ENCODE measurements at places on chromosomes 6 and 20.
A peak's percentile ranks its signal among the peaks of the same experiment; 100 is the strongest.

DNA sequence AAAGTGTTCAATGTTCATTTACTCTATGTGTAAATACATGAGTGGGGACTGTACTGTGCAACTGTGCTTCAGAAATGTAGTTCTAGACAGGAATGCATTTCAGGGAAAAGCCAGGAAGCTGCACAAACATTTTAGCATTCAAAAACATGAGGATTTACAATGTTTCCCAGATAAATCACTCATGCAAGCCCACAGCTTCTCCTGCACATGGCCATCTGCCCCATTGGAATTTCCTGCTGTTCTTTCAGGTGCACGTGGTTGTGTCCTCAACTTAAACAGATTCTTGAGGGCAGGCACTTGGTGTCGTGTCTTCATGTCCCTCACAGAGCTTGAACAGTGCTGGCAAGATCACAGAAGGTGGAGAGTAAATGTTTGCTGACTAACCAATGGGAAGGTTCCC, 101.5 kb downstream of the UNC5CL start:
- no peak for DNase-seq

- no peak for DNase-seq
Observed at GRCh38 chr6:118444796-118445195, 103.3 kb upstream of the PLN start.

- DNase-seq, result no peak
Observed at GRCh38 chr6:157530126-157530525, 149.1 kb downstream of the ZDHHC14 start.

DNA sequence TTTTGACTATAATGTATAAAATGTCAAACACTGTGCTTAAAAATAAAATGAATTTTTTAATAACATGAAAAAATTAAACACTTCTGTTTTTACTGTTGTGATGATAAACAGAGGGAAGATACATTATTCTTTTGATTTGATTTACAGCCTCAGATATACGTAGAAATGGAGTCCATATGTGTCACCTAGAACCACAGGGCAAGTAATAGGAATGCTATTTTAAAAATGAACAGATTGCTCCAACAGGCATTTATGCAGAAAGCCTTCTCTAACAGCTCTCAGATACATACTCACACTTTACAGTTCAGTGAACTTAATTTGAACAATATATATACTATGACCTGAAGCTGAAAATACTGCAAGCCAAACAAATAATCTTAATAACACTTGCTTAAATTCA, 1551.0 kb downstream of the GRIK2 start:
- peak; percentile 7 for DNase-seq

DNA sequence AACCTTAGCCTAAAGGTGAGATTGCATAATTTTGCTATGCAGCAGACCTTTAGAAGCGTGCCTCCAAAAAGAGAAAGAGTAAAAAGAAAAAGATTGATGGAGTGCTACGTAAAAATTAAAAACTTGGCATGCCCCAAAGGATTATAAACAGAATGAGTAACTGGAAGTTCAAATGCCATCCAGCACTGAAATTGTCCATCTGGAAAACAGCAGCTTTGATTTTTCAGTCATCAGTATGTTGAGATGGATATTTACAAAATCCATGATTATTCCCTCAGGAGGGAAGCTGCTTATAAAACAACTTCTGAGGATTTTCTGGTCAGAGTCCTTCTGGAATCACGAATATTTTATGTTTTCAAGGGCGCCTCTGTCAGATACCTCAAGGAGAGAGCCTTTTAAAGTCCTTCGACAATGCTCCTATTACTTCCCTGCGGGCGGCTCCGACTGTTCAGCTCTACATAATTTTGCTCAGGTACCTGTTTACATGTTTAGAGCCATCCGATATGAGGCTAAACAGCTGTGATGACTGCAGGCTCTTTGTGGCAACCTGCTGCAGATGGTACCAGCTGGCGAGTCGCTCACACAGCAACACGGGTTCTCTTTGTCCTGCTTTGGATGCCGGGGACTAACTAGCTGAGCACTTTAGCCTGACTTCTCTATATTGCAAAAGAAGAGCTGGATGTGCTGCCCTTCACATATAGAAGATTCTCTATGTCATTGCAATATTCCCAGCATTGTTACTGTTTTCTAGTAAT, 83.3 kb downstream of the RCAN2 start:
- no peak for DNase-seq

DNA sequence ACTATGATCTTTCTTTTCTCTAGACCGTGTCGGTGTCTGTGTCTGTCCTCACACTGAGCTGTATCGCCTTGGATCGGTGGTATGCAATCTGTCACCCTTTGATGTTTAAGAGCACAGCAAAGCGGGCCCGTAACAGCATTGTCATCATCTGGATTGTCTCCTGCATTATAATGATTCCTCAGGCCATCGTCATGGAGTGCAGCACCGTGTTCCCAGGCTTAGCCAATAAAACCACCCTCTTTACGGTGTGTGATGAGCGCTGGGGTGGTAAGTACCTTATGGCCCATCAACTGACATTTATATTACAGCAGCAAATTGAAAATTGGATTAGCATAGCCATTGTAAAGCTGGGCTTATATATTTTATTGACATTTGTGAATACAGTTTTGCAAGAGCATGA, 72.2 kb upstream of the GFRAL start:
- DNase-seq, result no peak

- DNase-seq, result no peak
Observed at GRCh38 chr6:167951781-167952511, 45.5 kb upstream of the KIF25 start.

DNA sequence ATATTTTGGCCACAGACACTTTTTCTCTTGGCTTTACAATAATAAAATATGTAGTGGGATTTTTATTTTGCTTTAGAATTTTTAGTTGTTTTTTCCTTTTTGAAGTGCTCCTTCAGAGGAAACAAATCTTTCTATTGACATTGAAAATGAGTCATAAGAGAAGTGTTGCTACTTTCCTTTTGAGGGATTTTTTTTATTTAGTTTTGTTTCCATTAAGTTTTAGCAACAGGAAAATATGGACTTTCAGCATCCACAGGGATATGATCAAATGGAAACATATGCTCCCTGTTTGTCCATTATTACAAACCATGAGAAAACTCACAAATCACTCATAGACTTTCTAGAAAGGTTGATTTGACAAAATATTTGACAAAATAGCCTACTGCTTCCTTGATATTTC, 65.3 kb upstream of the BMP2 start:
- no peak for DNase-seq

- peak; percentile 68 for DNase-seq
Observed at GRCh38 chr6:107114213-107114925, 946 bp downstream of the BEND3 start.

DNA sequence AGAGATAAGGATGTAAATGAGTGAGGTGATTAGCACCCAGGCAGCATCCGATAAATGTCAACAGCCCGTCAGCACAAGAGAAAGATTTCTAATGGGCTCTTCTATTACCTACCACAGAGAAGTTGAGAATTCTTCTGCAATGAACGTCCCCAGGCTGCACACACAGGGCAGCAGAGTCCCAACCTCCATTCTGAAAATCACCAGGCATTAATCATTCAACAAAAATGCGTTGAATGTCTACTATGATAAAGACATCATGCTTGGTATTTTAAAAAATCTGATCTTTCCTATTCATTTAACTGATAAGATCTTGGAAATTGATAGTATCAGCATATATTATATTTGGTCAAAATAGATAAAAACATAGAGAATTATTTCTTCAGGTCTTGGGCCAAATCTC, 59.5 kb upstream of the VGLL2 start:
- no peak for DNase-seq

- DNase-seq, result no peak
Observed at GRCh38 chr20:63255931-63256704, 1.9 kb upstream of the NKAIN4 start.

- DNase-seq, result no peak
Observed at GRCh38 chr6:72702421-72702820, 80.6 kb downstream of the KCNQ5 start.
